ENCODE measurements at places on chromosomes 4 and X.

DNA sequence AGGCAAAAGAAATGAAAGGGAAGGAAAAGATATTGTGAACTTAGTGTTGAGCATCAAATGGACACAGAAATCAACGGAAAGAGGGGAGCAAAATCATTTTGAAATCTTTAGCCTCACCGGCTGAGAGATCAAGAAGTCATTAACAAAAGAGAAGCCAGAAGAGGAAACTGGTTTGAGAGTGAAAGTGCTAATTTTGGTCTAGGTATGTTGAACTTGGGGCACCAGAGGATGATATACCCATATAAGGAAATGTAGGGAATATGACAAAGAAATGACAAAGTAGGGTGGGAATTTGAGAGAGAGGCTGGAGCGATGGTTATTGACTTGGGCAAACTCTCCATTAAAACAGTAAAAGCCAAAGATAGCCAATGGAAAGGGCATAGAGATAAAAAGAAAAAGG lies 183.4 kb upstream of the ATOH1 start:
- DNase-seq = no peak

DNA sequence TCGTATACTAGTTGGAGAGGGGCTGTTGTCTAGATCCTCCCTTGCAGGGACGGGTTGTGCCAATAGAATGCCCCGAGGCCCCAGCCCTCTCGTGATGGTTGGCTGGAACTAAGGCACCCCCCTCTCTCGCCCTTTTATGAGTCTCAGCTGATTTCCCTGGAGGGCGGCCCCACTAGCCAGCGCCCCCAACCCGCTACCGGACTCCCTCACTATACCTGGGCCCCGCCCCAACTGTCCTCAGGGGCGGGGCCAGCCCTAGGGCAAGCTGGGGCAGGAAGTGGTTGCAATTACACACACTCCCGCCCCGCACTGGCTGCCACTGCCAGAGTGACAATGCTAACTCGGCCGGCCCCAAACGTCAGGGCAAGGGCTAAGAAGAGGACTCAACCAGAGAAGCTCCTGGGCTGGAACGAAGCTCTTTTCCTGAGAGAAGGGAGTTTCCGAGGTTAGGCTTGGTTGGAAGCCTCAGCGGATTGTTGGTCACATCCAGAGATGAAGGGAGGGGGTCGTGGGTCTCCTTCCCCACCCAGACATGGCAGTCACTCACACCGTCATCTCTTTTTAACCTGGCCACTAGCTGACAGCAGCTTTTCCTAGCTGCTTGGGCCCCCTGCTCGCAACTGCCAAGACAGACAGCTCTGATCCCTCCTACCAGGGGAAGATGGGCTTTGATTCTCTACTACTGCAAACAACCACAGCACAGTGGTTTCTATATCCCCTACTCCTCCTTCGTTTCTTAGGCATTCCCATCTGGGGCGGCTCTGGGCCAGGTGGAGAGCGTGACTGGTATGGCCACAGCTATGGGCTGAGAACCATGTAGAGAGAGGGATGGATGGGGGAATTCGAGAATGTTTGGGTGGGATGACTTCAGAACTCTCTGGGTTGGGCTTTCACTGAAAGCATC lies 21.0 kb upstream of the BCORL1 start:
- DNase-seq = no peak

- no peak for DNase-seq
Observed at GRCh38 chrX:134569306-134569705, 89.0 kb downstream of the PLAC1 start.

DNA sequence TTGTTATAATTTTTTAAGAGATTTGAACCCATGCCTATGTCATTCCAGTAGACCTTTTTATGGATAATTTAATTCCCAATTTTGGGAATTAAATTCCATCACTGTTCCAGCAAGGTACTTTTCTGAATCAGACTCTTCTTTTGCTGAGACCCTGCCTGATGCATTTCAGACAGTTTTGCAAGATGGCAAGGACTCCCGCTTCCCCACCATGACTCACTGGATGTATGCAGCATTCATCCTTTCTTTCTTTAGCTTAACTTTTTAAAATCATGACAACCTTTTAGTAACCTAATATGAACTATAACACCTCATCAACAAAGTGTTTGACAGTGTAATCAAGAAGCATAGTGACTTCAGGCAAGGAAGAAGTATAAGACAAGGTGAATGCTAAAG lies 178.1 kb upstream of the LEF1 start:
- no peak for DNase-seq

- DNase-seq = no peak
Observed at GRCh38 chrX:139327355-139327754, 203.2 kb upstream of the F9 start.

DNA sequence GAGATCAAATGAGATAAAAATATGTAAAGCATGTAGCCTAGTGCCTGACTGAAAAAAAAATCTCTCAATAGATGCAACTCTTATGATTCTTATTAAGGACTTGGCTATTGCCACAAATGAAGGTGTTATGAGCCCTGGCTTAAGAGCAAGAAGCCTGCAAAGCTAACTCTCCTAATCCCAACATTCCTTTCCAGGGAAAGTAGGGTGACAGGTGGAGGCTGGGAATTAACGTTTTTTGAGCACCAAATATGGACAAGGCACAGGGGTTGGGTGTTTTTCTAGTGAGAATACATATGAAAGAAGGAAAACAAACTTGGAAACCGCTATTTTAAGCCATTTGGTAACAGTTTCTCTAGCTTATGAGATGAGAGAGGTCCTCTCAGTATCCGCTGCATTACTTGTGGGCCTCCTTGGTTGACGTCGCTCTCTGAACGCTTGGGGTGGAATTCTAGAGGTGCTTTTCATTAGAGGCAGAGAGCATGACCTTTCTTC lies 2.4 kb downstream of the RHOH start:
- no peak for DNase-seq

DNA sequence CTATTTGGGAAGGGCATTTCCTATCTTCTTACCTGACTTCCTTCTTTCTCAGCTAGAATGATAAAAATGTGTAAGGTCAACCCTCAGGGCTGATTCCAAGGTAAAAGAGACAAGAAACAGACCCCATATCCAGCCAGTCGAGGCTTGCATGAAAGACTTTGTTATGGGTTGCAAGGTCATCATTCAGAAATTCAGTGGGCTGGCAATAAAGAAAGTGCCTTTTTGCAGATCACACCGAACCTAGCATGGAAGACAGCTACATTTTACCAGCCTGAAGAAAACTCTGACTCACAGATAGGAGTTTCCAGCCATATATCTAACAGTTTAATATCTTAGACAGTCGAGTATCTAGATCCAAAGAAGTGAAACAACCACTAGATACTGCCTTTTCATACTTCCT lies 87.4 kb downstream of the PDGFC start:
- DNase-seq = no peak

GRCh38 chr4:6987588-6987961 lies 55.6 kb upstream of the TADA2B start:
- DNase-seq = no peak

- DNase-seq = no peak
Observed at GRCh38 chrX:139642241-139642927, 65.6 kb downstream of the MCF2 start.

GRCh38 chr4:119525005-119525749 lies 103.4 kb downstream of the PDE5A start:
- peak; percentile 43 for DNase-seq

GRCh38 chr4:171430495-171430894 lies 382.7 kb upstream of the GALNTL6 start:
- no peak for DNase-seq

DNA sequence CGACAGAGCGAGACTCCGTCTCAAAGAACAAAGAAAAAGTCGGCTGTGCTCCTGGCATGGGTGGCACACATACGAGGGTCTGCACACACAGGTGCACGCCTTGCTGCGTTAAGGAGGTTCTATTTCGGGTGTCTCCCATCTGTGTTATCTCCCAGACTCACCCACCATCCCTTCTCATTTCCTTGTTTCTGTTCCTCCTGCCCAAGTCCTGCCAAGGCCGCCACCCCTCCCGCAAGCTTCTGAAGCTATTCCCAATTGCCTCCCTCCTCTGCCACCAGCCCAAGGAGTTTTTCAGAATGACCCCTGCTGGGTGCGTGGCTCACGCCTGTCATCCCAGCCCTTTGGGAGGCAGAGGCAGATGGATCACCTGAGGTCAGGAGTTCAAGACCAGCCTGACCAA lies 6.0 kb upstream of the IL3RA start:
- no peak for DNase-seq

DNA sequence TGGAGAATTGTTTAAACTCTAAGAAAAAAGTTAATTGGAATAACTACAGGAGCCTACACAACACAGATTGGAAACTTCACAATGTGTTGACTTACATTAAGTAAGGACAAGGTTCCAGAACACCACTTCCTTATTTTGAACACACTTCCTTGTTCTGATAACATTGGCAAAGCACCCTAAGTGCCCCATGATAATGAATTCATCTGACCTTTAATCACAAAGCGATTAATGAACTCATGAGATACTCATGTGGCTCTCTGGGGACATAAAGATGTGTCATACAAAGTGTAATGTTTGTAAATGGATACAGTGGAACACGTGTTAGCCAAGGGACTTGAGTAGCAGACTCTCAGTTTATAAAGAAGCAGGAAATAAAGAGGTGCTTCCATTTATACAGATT lies 69.0 kb upstream of the ATOH1 start:
- DNase-seq = no peak

- DNase-seq = no peak
Observed at GRCh38 chr4:148958317-148958716, 516.1 kb upstream of the NR3C2 start.

DNA sequence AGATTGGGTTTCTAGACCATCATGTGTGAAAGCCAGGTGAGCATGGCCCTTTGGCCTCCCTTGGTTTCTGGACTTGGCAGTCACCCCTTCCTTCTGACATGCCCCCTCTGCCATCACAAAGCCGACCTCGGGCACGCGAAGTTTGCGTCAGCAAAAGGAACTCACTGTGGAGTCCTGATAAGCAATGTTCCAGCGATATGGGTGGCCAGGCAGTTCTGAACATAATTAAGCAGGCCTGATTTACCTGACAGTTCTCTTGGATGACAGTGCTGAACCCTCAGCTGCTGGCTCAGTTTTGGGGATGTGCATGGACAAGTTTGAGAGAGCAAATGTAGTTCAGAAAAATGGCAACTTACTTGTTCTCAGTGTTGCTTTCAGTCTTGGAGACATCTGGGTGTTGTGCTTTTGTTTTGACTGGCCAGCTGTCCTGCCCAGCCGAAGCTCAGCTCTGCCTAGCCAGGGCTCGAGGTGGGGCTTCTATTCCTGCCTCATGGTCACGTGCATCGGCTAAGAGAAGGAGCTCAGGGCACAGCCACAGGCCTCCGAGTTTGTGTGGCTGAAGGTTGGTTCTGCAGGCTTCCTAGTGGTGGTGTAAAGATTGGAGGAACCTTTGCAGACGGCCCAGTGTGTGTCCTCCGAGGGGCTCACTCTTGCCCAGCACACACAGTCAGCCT lies 78.3 kb downstream of the CLDN34 start:
- DNase-seq = no peak

DNA sequence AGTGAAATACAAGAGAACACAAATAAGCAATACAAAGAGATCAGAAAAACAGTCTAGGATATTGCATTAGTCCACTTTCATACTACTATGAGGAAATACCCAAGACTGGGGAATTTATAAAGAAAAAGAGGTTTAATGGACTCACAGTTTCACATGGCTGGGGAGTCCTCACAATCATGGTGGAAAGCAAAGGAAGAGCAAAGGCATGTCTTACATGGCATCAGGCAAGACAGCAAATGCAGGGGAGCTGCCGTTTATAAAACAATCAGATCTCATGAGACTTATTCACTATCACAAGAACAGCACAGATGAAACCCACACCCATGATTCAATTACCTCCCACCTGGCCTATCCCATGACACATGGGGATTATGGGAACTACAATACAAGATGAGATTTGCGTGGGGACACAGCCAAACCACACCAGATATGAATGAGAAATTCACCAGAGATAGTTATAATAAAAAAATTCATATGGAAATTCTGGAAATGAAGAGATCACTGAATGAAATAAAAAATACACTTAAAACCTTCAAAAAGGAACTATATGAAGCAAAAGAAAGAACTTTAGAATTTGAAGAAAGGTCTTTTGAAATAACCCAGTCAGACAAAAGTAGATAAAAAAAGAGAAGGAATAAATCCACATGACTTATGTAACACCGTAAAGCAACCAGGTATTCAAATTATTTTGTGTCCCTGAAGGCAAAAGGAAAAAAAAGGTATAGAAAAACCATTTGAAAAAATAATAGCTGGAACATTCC lies 16.2 kb upstream of the NAA11 start:
- no peak for DNase-seq

DNA sequence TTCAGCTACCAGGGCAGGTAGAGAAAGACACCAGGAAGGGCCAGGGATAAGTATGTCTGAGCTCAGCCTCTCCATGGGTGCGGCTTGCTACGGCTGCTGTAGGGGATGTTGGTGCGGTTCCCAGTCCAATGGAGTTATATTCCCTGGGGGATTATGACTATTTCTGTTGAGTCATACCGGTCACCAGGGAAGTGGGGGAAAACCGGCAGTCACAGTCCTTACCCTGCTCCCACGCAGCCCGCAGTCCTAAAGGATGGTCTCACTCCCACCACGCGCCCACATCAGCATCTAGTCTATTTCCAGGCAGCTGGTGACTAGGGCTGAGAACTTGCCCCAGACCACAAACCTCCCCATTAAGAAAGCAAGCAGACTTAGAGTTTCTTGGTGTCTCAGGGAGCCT lies 191.6 kb downstream of the VEGFC start:
- DNase-seq = no peak

GRCh38 chr4:168849997-168850396 lies 160.1 kb downstream of the CBR4 start:
- no peak for DNase-seq

DNA sequence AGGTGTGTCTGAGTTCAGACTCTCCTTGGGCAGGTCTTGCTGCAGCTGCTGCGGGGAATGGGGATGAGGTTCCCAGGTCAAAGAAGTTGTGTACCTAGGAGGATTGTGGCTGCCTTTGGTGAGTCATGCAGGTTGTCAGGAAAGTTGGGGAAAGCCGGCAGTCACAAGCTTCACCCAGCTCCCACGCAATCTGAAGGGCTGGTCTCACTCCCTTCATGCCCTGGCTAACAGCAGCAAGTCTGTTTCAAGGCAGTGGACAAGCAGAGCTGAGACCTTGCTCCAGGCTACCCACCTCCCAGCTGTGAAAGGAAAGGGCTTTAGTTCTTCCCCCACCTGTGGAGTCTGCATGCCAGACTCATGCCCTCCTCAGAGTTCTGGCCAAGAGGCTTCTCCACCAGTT lies 287.2 kb downstream of the DTHD1 start:
- no peak for DNase-seq

GRCh38 chrX:13688384-13688957 lies 457 bp upstream of the RAB9A start:
- DNase-seq = no peak

GRCh38 chr4:125727931-125728330 lies 413.2 kb downstream of the FAT4 start:
- DNase-seq = no peak

- no peak for DNase-seq
Observed at GRCh38 chr4:7462509-7462971, 27.8 kb upstream of the PSAPL1 start.

All from BJ (cell line).